CD4-positive, alpha-beta T cell treated with Interleukin-6 at 100 ng/mL for 8 hours (primary cell): ENCODE measurements at places on chromosomes 6 and 20.

DNA sequence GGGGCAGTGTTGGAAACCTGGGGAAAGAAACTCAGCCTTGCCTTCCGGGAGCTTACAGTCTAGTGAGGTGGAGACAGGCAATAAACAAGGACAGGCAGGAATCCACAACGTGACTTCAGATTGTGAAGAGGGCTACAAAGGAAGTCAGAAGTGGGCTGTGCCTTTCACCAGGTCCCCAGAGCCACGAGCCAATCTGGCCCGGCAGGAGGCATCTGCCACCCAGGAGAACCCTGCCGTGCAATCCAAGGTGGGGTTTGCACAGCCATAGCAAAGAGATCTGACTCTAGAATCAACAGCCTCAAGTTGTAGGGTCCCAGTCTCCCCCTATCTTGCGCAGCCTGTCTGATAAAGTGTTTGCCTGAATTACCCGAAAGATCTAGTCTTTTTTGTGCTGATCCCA is 5.5 kb downstream of the SLC32A1 start:
- DNase-seq, result no peak

GRCh38 chr6:26388441-26388840 is 5.5 kb downstream of the BTN2A2 start:
- no peak for DNase-seq

GRCh38 chr6:27293436-27294098 is 18.5 kb downstream of the POM121L2 start:
- DNase-seq, result no peak

DNA sequence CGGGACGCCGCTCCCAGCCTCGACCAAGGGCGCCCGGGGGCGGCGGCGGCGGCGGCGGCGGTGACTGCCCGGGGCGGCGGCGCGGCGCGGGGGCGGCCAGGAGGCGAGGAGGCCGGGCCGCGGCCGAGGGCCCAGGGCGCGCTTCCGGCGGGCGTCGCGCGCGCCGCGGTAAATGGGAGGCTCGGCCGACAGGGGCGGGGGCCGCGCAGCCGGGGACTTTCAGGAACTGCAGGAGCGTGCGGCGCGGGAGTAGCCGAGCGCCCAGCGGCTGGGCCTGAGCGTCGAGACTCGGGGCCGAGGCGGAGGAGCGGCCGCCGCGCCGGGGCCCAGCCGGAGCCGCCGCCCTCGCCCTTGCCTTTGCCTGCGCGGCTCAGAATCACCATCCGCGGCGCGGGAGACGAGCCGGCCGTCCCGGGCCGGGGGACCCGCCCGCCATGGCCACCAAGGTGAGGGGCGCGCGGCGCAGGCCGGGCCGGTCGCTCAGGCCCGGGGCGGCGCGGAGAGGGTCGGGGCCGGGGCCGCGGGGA is at the start of gene SNX9:
Gene SNX9, plus strand, starts transcription at position 246 of the 527 bp plus-strand sequence. Its CDS starts 189 bp downstream, at position 435.
- peak; percentile 50 for DNase-seq

DNA sequence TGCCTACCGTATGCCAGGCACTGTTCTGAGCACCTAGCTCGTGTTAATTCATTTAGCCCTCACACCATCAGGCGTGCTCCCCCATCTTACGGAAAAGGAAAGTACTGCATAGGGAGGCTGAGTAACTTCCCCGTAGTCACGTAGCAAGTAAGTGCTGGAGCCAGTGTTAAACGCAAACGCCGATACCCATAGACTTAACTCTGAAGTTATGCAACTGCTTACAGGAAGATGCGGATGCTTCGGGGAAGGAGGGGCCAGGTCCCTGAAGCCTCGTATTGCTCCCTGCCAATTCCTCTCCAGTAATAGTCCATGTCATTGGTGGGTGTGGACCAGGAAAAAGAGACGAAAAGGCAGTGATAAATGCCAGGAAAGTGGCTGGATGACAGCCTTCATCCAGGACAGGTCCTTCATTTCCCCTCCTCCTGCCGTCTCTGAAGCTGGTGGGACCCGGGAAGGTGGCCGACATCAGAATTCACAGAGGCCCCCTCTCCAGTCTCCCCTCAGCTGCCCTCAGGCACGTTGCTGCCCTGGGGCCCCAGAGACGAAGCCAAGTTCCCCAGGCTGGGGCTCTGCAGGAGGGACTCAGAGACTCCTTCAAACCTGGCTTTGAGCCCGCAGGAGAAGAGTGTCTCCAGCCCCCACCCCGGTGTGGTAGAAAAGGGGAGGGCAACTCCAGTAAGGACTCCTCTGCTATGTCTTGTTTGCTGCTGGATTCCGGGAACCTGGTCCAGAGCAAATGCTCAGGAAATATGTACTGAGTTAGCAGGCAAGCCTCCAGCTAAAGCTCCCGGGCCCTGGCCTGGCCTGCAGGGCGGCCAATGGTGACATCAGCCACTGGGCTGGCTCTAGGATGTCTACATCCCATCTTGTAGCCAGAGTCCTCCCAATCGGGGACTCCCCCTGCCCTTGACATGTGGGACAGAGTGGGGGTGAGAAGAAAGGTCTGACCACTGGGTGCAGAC is 37.8 kb downstream of the RAB44 start:
- peak; percentile 39 for DNase-seq
